ENCODE measurements at places on chromosomes 11 and 22.

DNA sequence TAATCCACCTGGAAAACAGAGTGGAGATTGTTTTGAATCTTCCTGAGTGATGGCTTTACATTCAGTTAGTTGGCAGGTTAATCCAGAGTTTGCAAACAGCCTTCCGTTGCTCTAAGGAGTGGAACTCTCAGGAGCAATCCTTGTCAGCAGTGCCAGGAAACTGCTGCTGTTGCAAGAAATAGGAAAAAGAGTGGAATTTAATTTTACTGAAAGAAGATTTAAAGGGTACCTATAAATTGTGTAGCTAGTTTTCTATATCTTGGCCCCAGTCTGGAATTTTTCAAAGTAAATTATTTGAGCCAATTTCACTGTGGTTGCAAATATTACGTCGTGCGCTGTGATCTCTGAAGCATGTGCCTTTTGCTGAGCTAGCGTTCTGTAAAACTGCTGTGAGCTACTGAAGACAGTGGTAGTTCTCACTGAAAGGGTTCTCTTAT, 55.5 kb upstream of the SLC5A12 start:
- DNase-seq: no peak

- DNase-seq: no peak
Observed at GRCh38 chr11:90341986-90342385, 119.1 kb upstream of the CHORDC1 start.

DNA sequence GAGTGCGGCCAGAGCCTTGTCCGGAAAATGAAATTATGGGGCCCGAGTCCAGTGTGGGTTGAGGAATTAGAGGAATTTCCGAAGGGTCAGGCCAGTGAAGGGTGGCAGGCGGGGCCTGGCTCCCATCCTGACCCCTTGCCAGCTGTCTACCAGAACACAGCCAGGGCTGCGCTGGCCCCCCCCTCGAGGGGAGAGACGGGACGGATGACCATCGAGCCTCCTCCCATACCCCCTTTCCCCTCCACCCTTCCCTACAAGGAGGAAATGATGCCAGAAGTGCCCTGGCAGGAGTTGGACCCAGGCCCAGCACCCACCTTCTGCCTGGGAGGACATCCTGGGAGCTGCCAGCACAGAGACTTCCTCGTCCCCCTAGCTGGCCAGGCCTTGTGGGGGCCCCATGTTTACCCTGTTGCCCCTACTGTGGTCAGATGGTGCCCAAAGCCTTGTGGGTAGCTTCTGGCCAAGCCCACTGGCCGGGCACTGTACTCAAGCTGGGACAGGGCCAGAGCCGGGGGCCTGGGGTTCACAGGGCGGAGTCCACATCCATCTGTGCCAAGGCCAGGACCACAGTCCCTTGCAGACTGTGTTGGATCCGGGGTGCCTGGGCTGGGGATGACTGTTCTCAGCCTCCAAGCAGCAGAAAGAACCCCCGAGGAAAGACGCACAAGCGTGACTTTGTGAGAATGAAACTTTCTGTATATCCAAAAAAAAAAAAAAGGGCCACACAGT, 20.8 kb downstream of the ARVCF start:
- no peak for DNase-seq

- no peak for DNase-seq
Observed at GRCh38 chr22:23827351-23827995, 11.3 kb downstream of the DERL3 start.

GRCh38 chr11:132520199-132520598, 1012.1 kb downstream of the OPCML start:
- no peak for DNase-seq

DNA sequence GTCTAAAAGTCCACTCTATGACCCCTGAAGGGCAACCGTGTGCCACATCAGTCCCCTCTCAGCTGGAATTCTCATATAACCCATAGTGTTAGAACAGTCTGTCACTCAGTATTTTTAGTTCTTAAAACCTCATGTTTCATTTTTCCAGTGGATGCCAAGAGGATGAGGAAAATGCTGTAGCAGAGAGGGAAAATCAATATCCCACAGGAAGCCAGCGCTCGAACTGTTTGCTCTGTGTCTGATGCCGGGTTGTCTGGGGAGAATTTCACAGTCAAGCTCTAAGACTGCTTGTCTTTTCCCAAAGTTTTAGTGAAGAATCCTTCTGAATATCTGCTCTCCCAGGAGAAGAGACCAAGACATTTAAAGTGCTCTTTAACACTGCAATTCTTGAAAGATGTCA, 360.9 kb downstream of the OPCML start:
- DNase-seq: no peak

DNA sequence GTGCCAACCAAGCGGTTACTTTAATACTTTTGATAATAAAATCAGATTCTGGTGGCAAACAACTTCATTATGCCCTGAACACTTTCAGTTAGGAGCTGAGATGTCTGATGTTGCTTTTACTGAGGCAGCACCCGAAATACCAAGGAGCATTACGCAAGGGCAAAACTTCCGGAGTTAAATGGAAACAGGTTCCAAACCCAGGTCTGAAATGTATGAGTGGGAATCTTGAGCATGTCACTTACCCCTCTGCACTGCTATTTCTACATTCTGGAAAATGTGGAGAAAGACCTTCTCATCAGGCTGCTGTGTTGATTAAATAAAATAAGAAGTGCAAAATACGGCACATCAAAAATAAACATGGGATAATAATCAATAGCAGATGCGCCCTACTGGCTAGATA, 315.1 kb downstream of the LARGE1 start:
- DNase-seq: no peak

DNA sequence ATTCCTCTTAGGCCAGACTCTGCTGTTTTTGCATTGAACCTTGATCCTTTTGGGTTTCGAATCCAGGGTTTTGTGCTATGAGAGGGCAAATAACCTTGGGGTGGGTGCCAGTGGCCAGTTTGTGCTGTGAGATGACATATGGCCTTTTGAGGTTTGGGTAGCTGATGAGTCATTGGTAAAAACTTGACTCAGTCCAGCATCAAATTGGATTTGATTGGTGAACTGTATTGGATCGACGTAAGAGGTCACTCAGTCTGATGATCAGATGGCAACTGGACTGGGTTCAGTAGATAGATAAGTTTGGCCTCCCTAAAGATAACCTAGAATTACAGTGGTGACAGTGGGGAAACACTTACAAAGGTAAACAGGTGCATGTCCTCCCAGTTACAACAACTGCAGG, 41.0 kb upstream of the XKR3 start:
- no peak for DNase-seq

DNA sequence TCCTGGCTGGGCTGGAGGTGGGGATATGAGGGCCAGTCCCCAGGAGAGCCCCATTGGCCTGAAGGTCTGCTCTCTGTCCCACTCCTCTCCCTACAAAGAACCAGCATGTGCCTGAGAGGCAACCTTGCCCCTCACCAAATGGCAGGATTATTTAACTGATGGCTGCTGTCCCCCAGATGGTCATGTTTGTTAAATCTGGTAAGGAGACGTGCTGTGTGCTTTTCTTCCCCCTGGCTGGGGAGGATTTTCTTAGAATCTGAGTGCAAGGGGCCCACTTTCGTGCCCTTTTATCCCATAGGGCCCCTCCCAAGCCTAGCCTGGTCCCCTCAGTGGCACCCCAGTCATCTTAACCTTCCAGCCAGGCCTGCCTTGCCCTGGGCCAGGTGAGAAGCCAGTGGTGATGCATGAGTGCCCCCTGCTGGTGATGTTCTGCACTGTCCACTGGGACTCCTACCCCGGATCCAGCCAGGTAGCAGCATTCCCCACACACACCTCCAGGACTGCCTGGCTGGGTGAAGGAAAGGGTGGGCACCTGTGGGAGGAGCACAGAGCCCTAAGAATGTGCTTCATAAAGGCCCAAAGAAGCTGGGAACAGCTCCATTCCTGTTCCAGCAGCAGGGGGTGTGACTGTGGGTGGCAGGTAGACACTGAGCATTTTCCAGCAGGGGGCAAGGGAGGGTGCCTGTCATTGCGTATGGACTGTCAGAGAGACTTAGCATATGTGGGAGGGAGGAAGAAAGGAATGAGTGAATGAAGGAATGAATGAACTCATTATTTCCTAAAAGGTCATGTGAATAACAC, 28.9 kb downstream of the MFNG start:
- peak; percentile 47 for DNase-seq

GRCh38 chr11:73783483-73784020, 4.1 kb upstream of the MRPL48 start:
- DNase-seq: no peak

DNA sequence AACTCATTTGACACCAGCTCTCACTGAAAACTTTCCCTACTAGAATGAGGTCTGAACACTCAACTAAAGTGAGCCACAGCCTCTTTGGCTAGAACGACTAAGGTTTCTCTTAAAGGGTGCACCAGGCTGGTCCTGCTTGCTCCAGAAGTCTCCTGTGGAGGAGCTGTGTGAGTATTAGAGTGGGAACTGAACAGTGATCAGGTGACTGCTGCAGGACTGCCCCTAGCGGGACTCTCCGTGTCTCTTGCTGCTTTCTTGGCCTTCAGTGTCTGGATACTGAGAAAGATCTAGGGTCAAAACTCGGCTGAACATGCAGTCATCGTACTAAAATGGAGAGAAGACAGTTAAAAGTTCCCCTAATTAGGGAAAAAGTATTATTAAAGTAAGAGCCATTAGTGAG, 34.6 kb downstream of the FAM118A start:
- DNase-seq: no peak

DNA sequence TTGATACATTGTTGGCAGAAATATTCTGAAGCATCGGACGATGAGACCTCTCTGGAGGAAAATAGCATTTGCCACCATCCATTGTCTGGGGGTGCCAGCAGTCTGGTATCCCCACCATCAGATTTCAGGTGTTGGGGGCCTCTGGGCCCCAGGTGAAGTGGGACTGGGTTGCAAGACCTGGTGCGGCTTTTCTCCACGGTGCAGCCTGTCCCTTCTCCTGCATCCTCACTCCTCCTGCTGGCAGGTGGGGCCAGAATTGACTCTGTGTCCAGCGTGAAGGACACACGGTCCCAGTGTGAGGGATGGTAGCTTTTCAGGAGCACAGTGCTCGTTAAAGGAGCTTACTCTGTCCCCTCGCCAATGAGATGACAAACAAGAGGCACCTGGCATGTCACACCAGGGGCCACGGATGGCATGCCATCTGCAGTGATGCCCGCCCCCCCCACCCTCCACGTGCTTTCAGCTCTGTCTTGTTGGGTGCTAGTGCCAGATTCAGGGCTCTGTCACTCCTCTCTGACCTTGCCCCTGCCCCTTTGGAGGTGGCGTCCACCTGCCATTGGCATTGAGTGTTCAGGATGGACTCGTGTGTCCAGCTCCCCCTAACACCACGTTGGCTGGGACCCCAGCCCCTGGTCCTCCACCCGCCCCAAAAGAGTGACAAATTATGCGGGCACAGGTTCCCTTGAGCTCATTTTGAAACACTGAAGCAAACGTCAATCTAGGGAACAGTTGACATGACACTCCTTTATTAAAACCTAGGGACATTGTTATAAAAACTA, 62.4 kb downstream of the PARVG start:
- DNase-seq: no peak

- DNase-seq: peak; percentile 58
Observed at GRCh38 chr11:78414321-78415051, 3.1 kb downstream of the GAB2 start.

- DNase-seq: no peak
Observed at GRCh38 chr22:49689255-49689770, 138.4 kb downstream of the BRD1 start.

- DNase-seq: no peak
Observed at GRCh38 chr11:2800655-2801531, 84.7 kb downstream of the CDKN1C start.

- DNase-seq: no peak
Observed at GRCh38 chr11:575313-575995, 816 bp upstream of the PHRF1 start.

GRCh38 chr11:65489706-65490320, 9.0 kb upstream of the MALAT1 start:
- DNase-seq: no peak

- DNase-seq: peak; percentile 52
Observed at GRCh38 chr11:132685174-132685611, 847.1 kb downstream of the OPCML start.

- DNase-seq: no peak
Observed at GRCh38 chr11:10318527-10318802, 13.6 kb downstream of the ADM start.
